ENCODE measurements at places on chromosomes 5 and 9.

DNA sequence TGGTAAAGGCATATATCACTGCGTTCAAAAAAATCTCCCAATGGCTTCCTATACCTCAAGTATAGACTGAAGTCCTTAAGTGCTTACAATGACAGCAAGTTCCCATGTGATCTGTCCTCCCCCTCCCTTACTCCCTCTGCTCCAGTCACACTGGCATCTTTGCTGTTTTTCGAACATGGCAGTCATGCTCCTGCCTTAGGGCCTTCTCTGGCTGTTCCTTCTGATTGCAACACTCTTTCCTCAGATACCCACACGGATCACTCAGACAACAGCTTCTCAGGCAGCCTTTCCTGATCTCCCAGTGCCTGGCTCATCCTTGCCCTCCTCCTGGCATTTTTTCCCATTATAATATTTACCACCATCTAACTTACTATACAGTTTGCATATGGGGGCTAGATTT is 232.8 kb downstream of the ARHGEF28 start:
- no peak for DNase-seq

GRCh38 chr9:109264877-109265587 is 55.8 kb downstream of the EPB41L4B start:
- no peak for DNase-seq

DNA sequence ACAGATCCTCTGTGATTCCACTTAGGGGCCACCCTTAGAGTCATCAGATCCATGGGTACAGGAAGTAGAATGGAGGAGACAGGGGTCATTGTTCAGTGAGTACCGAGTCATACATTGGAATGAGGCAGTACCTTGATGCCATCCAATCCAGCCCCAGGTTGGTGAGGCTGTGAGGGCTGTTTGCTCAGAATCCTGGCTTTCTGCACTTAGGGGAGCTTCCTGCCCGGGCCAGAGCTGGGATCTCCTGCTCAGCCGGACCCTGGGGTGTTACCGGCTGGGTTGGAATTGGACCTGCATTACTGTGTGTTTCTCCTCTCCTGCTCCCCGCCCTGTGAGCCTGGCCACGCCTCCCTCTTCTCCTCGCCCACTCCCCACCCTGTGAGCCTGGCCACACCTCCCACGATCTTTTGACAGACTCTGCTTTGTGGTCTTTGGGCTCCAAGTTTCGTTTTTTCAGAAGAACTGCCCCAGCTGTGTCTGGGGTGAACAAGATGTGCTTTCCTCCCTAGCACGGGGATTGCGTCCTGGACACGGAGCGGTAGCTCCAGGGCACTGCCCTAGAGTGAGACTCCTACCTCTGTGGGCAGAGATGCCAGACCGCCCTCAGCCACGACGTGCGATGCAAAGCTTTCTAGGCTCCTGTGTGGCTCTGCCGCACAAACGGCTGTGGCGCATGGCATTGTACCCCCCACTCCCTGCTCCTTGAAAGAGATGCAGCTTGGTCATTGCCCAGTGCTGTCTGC is 15.4 kb downstream of the TRAF2 start:
- DNase-seq: peak; percentile 84

GRCh38 chr5:36932056-36932455 is 55.5 kb downstream of the NIPBL start:
- DNase-seq: no peak

DNA sequence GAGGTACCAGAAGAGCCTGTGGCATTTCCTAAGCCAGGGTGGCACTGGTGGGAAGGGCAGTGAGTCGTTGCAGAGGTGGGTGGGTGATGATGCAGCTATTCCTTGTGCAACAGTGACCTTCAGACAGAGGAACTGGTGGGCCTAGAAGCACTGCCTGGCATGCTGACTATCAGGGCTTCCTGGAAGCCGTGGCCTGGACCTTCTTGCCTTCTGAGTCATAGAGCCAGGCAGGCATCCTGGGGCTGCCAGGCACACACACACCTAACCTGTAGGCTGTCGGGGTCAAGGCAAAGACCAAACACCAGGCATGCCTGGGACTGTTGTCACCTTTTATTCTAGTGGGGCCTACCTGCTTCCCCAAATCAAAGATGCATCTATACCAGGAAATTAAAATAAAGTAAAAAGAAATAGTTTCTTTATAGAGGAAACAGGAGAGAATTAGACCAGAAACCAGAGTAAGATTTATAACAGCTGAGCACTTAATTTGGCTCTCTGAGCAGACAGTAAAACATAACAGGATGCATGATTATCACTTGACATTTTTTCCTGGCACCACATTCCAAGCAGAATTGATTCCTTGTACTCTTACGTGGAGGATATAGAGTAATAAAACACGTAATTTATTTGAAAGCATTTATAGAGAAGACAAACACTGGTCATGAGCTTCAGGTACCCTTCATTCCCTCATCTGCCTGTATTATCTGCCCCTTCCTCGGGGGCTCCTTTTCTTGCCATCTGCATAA is 25.1 kb downstream of the NANS start:
- peak; percentile 42 for DNase-seq

DNA sequence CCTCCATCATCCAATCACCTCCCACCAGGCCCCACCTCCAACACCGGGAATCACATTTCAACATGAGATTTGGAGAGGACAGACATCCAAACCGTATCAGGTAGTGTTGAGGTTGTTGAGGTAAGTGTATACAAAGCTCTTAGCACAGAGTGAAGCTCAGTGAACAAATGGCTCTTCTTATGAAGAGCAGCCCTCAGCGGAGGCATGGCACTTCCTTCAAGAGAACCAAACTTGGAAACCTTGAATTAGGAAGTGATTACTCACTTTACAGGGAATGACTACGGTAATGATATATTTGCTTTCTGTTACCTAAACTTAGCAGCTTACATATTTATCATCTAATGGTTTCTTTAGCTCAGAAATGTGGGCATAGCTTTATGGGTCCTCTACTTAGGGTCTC is 92.8 kb downstream of the IQGAP2 start:
- no peak for DNase-seq

GRCh38 chr5:103210952-103211351 is 47.6 kb upstream of the MACIR start:
- DNase-seq: no peak

- DNase-seq: no peak
Measured at GRCh38 chr9:33714989-33715388, 80.4 kb upstream of the PRSS3 start.

GRCh38 chr9:83957248-83957513 is 22.8 kb downstream of the HNRNPK start:
- no peak for DNase-seq

- DNase-seq: no peak
Measured at GRCh38 chr5:169880012-169880663, 100.2 kb downstream of the INSYN2B start.

DNA sequence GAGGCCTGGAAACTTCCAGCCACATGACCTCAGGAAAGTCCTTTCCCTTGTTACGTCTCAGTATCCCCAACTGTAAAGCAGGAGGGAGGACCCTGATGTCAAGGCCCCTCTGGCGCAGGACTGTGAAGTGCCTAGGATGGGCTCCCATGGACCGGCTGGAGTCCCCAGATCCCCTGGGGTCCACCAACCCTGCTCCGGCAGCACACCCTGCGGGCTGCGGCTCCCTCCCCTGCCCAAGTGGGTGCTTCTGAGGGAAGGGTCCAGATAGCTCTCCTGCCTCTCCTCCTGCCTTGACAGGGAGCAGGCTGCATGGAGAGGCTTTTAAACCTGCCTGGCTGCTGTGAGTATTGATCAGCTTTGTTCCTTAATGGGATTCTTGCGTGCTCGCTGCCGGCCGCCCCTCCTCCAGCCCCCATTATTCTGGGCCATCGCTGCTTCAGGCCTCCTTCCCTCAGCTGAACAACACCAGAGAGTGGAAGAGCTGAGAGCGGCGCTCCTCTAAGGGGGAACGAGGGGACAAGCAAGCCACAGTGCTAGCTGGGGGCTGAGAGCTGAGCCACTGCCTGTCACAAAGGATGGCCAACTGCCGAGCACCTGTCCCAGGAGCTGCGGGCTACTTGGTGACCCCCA is 25.6 kb upstream of the NTNG2 start:
- DNase-seq: no peak

DNA sequence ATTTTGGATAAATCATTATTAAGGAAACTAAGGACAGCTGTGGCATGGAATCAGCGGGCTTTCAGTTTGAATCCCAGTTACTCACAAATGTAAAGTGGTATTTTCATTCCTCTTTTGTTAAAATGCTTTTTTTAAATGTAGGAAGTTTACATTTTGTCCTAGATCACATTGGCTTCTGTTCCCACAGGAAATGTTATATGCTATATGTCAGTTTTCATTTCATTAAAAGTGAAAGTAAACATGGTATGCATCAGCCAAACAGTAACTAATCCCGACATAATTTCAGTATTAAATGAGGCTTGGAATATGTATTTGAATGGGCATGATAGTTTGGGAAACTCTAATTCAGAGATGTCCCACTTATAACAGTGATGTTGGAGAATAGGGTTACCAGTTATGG is 18.6 kb upstream of the SMIM15 start:
- DNase-seq: no peak

- DNase-seq: no peak
Measured at GRCh38 chr5:96067894-96068614, 106.4 kb upstream of the ELL2 start.

GRCh38 chr9:90860826-90861225 is 59.2 kb downstream of the SYK start:
- no peak for DNase-seq

DNA sequence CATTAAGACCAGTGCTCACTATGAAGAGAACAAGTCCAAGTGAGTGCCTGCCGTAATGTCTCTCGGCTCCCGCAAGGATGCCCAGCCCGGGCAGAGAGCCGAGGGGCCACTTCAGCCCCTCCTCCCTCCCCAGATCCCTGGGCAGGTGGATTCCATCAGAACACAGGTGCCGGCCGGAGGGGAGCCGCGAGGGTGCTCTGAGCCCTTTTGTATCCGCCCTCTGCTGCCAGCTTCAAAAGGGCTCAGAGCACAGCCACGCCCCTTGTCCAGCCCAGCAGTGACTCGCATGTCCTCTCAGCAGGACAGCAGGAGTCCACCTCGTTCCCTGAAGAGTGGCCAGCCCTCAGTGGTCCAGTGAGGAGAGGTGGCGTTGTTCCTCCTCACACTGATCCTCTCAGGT is 43.9 kb downstream of the CYFIP2 start:
- DNase-seq: no peak

- DNase-seq: no peak
Measured at GRCh38 chr5:82097-82496, 9.9 kb upstream of the PLEKHG4B start.

Measured in stimulated activated CD4-positive, alpha-beta T cell treated with anti-CD3 and anti-CD28 coated beads, Interleukin-4, amount 100 ng/mL, for 24 hours (primary cell).